Parietal lobe (tissue), 2 donors: ENCODE measurements at places on chromosomes 16 and 17. TPM values are rescaled to one million over a fixed set of nuclear protein-coding genes. Genes with fewer than 3 reads are reported as not detected.

OTOP2 gene
- total RNA-seq = not detected

KCNH6 gene
- total RNA-seq = not detected

CRHR1 gene
- total RNA-seq = 16.6 TPM

DRC3 gene
- total RNA-seq = 5.0 TPM

SCNN1B gene
- total RNA-seq = not detected
